ENCODE measurements at places on chromosomes 12 and 14. TPM values are rescaled to one million over a fixed set of nuclear protein-coding genes. Genes with fewer than 3 reads are reported as not detected.

DNA sequence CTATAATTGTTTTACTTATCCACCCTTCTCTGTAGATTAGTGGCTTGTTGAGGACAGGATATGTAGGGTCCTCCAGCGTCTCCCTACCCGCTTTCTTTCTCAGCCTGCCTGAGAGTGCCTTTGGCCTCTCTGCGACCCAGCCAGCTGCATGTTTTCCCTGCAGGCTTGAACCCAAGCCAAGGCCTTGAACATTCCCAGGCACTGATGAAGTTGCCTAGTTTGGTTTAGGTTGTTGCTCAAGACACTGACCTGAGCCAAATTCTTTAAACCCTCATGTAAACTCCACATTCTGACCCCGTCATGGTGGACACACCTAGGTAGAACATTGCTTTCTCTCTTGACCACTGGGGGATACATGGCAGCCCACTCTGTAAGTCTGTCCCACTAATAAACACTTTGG, 33.4 kb upstream of the TXNRD1 start:
- no peak for DNase-seq

GRCh38 chr14:69073915-69074314, 79.0 kb downstream of the DCAF5 start:
- DNase-seq = no peak

- DNase-seq = no peak
Measured at GRCh38 chr12:23253191-23253590, 628.2 kb downstream of the ETNK1 start.

GRCh38 chr12:64883264-64884163, 59.1 kb downstream of the TBC1D30 start:
- DNase-seq = no peak

- DNase-seq = no peak
Measured at GRCh38 chr12:10241290-10241689, 28.6 kb downstream of the GABARAPL1 start.

DNA sequence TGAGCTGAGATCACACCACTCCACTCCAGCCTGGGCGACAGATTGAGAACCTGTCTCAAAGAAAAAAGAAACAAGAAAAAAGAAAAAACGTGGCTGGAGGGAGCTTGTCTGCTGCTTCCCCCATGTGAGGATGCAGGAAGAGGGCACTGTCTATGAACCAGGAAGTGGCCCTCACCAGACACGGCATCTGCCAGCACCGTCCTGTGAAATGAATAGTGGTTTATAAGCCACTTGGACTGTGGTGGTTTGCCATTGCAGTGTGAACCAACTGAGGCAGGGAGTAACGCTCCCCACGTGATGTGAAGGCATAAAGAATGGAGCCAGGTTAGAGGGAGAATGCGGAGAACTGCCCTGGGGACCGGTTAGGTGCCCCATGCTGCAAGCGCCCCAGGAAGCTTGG, 4.5 kb upstream of the BRF1 start:
- DNase-seq = no peak

DNA sequence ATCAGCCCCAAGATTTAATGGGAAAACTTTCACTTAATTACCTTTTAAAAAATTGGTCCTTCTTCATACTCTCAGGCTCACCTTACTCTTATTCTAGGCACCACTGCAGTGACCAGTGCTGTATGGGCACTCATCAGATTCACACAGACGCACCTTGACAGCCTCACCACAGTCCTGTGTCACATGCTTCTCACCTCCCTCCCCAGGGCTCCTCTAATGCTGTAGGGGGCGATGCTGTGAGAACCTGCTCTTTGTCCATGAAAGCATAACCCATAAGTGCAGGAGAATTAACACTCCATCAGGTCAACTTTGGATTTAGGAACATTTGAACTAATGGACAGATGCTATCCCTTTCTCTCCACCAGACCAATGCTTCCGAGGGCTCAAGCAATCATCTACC, 13.9 kb upstream of the PPP4R3A start:
- DNase-seq = no peak

- no peak for DNase-seq
Measured at GRCh38 chr12:84658877-84659276, 253.7 kb downstream of the SLC6A15 start.

- DNase-seq = no peak
Measured at GRCh38 chr14:98503086-98503815, 768.7 kb downstream of the BCL11B start.

GRCh38 chr14:100303925-100304324, 2.3 kb downstream of the SLC25A29 start:
- DNase-seq = no peak

DNA sequence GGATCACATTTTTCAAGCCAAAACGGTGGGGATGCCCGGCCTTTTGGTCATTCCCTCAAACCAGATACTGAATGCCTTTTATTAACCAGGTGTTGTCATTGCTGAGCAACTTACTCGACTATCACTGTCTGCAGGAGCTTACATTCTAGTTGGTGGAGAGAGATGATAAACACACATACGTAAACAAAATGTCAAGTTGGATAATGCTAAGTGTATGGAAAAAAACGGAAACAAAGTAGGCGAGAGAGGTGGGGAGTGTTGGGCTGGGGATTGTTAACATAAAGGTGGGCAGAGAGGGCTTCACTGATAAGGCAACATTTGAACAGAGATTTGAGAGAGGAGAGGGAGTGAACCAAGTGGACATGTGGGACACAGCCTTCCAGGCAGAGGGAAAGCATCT, 4.5 kb downstream of the C12orf43 start:
- no peak for DNase-seq

GRCh38 chr12:72434999-72435398, 162.8 kb downstream of the TRHDE start:
- no peak for DNase-seq

- no peak for DNase-seq
Measured at GRCh38 chr14:60327447-60328331, 78.7 kb downstream of the PPM1A start.

- DNase-seq = no peak
Measured at GRCh38 chr14:29868000-29868399, 59.6 kb downstream of the PRKD1 start.

Gene CPSF6
- 56.9 TPM for polyA plus RNA-seq

Gene KRT74
- polyA plus RNA-seq = not detected

Gene JPH4
- polyA plus RNA-seq = 0.73 TPM

Gene FAM90A1
- 1.3 TPM for polyA plus RNA-seq

Gene MLH3
- 25.6 TPM for polyA plus RNA-seq

Gene RNU4-1
- not detected for polyA plus RNA-seq

Gene CLEC12A
- polyA plus RNA-seq = 1.6 TPM

Gene PROX2
- 0.96 TPM for polyA plus RNA-seq

Measured in muscle of arm (tissue), 14 donors.